ENCODE measurements at places on chromosomes 12 and 14.

DNA sequence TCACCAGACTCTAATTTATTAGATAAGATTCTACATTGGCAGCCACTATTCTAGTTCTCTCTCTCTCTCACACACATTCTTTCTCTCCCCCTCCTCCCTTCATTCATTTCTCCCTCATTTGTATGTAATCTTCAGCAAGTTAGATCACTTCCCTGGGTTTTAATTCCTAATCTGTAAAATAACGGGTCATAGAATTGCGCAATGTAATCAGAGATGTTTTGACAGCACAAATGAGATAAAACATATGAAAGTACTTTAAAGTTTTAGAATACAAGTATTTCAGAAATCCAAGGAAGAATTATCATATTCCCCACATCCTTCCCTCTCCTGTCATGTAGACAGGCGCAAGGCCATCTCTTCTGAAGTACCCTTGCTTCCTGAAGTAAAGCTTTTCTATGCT, 21.7 kb downstream of the STYK1 start:
- no peak for DNase-seq

GRCh38 chr14:51041883-51042282, 53.0 kb downstream of the TRIM9 start:
- no peak for DNase-seq

GRCh38 chr14:48598458-48598857, 923.1 kb upstream of the MDGA2 start:
- no peak for DNase-seq

GRCh38 chr12:71947645-71948105, 9.0 kb downstream of the TPH2 start:
- DNase-seq, result peak; percentile 6

GRCh38 chr12:107529991-107530390, 155.6 kb upstream of the PWP1 start:
- DNase-seq, result no peak

DNA sequence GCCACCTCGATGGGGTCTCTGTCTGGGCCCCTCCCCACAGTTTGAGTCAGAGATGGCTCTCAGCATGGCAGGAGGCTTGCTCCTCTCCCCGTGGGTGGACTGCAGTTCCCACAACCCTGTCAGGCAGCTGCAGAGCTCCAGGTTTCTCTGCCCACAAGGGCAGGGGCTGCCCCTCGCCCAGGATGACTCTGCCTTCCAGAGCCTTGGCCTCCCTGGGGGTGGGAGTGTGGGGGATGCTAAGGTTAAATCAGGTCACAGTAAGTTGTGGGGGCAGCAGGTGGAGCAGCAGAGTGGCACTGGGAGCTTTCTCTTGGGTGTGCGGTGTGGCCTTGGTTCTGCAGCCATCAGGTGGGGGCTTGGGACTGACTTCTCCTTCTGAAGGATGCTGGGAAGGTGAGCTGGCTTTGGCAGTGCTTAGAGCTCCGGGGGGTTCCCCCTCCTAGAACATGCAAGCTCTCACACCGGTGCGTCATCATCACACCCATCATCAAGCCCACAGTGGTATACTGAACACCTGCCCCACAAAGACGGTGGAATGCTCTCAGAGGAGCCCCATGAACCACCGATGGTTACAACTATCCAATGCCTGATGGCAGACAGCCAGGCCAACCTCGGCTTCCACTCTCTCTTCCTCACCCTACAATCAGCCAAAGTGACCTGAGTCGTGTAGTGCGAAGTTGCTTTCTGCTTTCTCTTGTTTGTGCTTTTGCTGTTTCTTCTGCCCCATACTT, 39.7 kb downstream of the ERH start:
- DNase-seq, result no peak

DNA sequence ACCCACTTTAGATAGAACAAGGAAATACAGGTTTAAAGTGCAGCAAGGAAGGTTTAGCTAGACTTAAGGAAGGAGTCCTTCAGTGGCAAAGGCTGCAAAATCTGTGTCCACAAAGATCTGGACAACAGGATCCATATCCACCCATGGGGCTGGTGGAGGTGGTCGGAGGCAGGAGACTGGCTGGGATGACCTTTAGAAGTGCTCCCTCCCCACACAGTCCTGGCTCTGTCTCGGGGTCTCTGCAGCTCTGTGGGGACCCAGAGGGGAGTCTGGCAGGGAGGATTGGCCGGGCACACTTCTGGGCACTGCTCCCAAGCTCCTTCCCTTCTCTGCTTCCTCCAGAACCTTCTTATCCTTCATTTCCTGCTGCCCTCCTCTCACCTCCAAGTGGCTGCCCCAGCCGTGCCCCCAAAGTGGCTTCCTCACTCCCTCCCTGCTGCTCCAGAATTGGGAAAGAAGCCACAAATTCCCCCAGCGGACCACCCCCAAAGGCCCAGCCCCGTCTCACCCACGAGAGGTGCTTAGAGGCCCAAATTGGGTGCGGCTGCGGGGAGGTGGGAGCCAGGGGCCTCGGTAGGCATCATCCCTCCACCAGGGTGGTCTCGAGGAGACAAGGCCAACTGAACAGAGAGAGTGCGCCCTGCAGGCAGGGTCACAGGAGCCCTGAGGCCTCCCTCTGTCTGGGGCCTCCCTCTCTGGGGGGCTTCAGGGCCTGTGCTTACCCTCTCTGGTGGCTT, 21.9 kb upstream of the PGF start:
- no peak for DNase-seq

- no peak for DNase-seq
Measured at GRCh38 chr12:23600919-23601318, 348.6 kb downstream of the SOX5 start.

DNA sequence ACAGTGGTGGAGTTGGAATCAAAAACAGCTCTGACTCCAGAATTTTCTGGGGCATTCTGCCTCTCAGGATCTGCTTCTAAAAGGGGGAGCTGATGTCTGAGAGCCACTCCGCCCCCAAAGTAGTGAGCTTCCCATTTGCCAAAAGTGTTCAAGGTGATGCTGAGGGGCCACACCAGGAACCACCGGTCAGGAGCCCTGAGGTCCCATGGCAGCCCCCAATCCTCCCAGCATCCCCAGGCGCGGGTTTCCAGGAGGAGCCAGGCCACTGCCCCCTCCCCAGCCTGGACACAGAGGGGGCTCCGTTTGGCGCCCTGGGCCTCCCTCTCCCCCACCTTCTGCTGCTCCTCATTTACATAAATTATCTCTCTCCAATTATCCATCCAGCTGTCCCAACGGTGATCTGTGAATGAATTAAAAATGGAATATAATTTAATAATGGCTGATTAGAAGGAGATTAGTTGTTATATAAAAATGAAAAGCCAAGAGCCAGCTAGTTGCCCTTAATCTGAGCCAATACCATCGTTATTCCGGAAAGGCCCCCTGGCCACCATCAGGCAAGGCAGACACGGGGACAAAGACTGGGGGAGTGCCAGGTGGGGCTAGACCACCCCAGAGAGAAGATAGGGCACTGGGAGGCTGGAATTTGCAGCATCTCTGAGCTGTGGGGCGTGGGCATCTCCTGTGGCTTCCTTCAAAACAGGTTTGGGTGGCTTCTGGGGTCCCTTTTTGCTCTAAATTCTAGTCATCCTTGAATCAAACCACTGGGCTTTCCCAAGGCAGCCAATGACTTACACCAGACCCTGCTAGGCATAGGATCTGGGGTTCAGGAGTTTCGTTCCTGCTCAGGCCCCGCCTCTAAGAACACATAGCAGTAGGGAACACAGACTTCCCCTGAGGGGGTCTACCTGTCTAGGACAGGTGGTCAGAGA, 19.7 kb upstream of the VSX2 start:
- no peak for DNase-seq

DNA sequence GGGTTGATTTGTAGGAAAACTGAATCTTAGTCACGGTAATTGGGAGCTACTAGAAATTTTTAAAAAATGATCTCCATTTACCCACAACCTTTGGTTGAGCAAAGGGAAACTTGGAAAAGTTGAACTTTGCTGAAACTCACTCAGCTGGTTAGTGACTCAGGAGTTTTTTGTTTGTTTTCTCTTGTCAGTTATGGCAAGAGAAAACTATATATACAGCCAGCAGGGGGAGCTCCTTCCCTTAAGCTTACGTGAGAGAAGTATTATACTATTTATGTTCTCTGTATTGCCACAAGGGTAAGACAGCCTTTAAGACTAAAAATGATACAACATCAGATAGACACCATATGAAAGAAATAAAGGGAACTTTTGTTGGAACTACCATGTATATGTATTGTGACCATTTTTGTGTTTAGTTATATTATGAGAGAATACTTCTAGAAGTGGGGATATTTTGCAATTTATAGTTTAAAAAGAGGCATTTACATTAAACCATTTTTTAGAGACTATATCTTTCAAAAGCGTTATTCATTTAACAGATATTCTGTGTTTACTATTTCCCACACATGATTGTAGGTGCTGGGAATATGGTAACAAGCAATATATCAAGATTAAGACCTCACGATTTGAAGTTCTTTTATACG, 28.1 kb upstream of the TBC1D30 start:
- DNase-seq, result peak; percentile 79

GRCh38 chr14:23538785-23539184, 12.8 kb downstream of the ZFHX2 start:
- DNase-seq, result no peak

GRCh38 chr12:112705037-112705632, 86.4 kb upstream of the RPH3A start:
- DNase-seq, result no peak

- peak; percentile 68 for DNase-seq
Measured at GRCh38 chr12:127293507-127294310, 973.3 kb upstream of the TMEM132C start.

DNA sequence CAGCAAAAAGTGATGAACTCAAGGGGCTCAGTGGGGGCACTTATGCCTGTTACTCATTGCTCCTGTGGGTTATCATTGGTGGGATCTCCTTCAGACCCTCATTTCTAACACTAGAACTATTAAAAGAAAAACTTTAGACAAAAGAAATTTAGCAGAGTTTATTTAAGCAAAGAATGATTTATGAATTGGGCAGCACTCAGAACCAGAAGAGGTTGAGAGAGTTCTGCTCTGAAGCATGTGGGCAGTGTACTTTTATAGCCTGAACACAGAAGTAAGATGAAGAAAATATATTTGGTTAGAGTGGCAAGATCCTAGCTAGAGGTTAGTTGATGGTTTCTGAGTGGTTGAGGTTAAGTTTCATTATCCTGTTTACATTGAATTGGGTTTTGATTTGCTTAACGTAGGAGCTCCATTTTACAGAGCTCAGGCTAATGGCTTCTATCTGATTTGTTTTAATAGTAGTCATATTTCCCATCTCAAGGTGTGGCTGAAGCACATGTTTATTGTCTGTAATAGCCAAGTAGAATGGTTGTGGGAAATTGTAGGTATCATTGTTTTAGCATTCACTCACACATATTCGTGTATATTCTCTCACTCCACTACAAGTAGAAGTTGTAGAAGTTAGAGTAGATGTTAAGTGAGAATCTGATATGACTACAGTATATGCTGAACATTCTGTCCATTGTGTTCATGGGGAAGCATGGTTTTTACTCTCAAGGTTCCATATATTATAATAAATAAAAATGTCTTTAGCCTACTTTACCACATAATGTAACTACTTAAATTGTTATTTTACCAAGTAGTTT, 27.6 kb downstream of the LEMD3 start:
- no peak for DNase-seq

DNA sequence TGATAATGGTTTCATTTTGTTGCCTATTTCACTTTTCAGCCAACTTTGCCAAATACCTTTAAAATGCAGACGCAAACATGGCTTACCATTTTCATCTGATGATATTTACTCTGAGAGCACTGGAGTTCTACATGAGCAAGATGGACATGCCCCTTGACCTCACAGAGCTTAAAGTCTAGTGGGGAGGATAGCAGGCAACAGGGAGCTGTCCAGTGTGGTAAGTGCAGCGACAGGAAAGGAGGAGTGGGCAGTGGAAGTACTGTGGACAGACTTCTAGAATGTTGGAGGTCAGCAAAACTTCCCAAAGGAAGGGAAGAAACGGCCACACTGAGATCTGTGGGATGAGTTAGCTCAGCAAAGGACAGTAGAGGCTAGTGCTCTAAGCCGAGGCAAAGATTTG, 25.3 kb downstream of the LRIG3 start:
- no peak for DNase-seq

- DNase-seq, result no peak
Measured at GRCh38 chr14:93734086-93734822, 54.0 kb downstream of the PRIMA1 start.

DNA sequence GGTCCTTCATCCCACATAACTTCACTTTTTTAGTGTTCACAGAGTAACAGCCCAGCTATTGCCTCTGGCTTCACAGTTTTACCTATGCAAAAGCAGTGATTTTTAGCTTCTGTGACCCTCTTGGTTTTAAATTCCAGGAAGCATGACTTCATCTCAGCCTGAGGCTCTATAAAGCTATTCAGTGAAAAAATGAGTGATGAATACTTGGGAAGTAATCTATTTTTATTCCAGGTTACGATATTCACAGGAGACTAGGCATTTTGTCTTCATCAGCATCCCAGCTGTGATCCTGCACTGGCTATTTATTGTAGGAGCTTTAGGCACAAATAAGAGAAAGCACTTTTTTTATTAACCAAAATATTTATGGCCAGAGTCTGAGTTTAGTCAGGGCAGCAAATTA, 164.8 kb downstream of the SNAPC1 start:
- DNase-seq, result peak; percentile 70

GRCh38 chr12:46958599-46959290, 120.7 kb upstream of the PCED1B start:
- DNase-seq, result no peak

DNA sequence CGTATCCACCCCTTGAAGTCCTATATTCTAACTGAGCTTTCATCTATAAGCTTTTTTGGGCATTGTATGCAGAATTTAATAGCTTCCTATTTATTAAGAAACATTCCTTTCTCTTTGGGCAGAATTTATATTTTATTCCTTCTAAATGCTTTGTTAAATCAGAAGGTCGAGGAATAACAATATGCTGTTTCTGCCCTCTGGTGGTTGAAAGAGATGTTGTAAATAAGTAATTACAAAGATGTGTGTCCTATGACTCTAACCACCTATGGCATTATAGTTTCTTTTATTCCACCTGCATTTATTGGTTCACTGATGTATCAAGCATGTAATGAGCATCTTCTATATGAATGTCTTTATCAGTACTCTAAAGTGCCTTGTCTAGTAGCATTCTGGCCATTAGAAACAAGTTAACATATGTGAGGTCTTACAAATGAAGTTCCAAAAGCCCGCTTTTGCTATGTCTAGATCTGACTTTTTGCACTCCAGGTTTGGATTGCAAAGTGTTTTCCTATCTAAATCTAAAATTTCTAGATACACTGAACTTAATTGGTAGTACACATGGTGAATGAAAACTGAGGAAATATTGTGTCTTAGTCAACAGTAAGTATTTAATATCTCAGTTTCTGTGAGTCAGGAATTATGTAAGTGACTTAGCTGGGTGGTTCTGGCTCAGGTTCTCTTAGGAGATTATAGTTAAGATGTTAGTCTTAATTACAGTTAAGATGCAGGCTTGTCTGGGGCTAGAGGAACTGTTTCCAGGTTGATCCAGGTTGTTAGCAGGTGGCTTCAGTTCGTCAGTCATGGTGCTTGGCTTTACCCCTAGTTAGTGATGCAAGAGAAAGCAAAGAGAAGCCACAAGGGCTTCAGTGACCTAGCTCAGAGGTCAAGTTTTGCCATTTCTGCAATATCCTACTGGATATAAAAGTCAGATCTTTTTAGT, 57.5 kb downstream of the PLEKHA5 start:
- DNase-seq, result peak; percentile 54
